ENCODE measurements at places on chromosomes 12 and 14.

DNA sequence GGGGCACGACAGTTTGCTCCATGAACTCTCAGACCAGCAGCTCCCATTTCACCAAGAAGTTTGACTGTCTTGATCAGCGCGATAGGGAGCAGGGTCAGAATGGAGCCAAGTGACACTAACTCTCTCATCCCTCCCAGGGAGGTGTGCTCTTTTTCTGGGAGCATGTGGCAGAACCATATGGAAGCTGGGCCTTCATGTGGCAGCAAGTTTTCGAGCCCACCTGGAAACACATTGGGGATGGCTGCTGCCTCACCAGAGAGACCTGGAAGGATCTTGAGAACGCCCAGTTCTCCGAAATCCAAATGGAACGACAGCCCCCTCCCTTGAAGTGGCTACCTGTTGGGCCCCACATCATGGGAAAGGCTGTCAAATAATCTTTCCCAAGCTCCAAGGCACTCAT lies 24.0 kb downstream of the ITGA7 start:
- no peak for DNase-seq

GRCh38 chr12:31236998-31237637 lies 88.8 kb downstream of the SINHCAF start:
- DNase-seq = no peak

- DNase-seq = no peak
These were observed 68.9 kb downstream of the ZNF641 start for GRCh38 chr12:48281811-48282210.

- DNase-seq = no peak
These were observed 6.4 kb downstream of the SLC15A5 start for GRCh38 chr12:16271062-16271461.

DNA sequence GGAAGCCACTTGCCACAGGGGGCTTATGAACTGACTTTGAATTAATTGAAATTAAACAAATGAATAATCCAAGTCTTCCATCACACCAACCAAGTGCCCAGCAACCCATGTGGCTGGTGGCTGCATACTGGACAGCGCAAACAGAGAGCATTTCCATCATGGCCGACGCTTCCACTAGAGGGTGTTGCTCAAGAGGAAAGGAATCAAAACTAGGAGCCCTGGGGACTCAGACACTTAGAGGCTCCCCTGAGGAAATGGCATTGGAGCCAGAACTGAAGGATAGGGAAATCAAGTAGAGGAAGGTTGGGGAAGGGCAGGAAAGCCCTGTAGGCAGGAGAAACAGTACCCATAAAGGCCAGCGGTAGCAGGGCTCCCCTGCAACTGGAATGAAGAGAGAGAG lies 50.6 kb upstream of the NUAK1 start:
- DNase-seq = no peak

DNA sequence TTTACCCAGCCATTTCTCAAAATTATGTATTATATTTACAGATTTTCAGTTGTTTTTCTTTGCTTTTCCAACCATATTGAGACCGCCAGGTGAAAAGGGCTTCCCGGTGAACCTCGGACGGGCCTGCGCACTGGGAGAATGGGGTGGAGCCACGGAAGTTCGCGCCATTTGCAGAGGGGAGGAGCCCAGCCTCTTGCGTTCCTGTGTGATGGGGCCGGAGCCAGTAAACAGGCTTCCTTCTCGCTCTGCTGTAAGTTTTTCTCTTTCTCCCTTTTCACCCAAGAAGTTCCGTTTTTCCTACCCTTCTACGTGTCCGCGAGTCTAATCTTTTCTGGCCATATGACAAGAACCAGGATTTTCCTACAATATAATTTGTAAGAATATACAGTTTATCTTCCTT lies 1108.8 kb upstream of the SEL1L start:
- no peak for DNase-seq

DNA sequence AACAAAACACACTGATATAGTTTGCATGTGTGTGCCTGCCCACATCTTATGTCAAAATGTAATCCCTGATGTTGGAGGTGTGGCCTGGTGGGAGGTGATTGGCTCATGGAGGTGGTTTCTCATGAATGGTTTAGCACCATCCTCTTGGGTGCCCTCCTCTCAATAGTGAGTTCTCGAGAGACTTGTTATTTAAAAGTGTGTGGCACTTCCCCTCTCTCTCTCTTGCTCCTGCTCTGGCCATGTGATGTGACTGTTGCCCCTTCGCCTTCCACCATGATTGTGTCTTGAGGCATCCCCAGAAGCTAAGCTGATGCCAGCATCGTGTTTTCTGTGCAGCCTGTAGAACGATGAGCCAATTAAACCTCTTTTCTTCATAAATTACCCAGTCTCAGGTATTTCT lies 454.1 kb upstream of the DCN start:
- DNase-seq = no peak

DNA sequence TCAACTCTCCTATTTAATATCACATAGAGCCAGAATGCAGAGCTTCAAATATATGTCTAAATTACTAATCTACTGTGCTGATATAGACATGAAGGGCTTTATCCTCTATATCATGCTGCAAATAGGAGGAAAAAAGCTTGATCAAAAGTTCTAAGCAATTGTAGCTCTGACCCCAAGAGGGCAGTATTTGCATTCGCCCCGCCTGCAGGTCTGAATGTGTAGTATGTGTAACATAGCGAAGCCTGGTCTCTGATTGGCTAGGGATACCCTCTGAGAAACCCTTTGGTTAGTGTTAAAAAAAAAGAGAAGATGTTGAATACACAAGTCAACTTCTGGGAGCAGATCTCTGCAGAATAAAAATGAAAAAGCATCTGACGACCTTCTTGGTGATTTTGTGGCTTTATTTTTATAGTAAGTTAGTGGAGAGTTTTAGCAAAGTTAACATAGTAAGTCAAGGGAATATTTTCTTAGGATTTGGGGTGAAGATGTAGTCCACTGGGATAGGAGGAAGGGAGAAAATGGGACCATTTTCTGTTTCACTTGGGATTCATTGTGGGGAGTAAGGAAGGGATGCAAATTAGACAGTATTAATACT lies 151.6 kb upstream of the OR4E1 start:
- peak; percentile 17 for DNase-seq

GRCh38 chr14:61355892-61356325 lies 34.5 kb downstream of the PRKCH start:
- no peak for DNase-seq

DNA sequence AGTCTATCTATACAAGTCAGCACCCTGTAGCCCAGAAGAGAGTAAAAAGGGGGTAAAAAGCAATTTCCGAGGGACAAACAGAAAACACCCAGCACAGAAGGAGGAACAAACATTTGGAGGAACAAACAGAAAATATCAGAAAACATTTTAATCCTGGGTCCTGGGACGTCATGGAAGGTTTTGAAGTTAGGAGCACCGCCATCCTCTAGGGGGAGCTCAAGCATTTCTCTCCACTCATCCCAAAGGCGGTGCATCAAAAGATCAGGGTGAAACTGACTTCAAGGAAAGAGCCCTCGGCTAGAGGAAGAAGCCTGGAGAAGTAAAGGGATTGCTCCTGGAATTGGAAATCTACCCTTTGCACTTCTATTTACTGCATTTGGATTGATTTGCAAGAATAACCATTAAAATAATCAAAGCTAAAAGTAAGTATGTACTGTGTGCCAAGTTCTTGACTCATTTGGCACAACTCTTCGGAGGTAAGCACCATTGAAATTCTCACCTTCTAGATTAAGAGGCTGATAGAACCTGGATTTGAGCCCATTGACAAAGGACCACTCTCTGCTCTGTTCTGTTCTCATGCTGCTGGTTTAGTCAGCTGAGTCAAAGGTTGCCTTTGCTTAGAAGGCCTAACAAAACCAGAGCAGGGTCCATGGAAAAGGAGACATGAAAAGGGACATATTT lies 17.2 kb upstream of the POC1B start:
- DNase-seq = peak; percentile 18

GRCh38 chr12:98373025-98373554 lies 142.3 kb upstream of the TMPO start:
- no peak for DNase-seq
